ENCODE measurements at places on chromosomes 1 and 21.

DNA sequence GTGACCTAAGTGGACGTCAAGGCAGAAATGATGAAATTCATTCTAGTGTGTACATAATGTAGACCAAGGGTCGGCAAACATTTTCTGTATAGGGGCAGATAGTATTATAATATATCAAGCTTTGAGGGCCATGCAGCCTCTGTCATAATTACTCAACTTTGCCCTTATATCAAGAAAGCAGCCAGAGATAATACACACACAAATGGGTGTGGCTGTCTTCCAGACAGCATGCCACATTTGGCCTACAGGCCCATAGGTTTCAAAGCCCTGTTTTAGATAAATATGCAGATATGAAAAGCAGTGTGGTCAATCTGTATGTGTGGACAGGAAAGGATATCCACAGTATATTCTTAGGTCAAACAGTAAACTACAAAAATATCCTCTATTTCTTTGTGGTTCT is 320.1 kb upstream of the FMN2 start:
- no peak for DNase-seq

DNA sequence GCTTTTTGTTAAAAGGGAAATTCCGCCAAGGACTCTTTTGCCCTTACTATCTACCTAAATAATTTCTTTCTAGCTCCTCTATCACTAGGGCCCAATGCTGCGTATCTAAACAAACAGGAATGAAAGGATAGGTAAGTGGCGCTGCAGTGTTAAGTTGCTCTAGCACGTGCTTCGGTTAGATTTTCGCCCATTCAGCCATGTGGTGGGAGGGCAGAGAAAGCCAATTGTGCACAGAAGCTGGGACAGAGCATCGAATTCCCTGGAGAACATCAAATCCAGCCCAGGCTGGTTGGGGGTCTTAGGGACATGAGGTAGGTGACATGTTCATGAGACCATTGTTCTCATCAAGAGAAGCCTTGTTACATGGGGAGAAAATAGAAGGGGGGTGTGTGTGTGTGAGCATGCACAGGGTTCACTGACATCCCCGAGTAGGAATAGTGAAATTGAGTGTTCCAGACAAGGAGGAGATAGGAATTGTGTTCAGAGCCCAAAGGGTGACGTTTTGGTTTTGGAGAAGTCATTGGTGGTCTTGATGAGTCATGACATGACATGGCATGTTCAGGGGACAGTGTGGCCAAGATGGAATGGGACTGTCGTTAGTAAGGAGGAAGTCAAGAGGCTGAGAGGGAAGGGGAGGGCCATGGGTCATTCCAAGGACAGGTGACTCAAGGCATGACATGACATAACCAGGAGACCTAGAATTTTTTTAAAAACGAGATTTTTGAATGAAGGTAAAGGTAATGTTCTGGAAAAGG is 107.1 kb downstream of the TLR5 start:
- no peak for DNase-seq

- DNase-seq = no peak
Observed at GRCh38 chr1:38013227-38013622, 691 bp downstream of the UTP11 start.

DNA sequence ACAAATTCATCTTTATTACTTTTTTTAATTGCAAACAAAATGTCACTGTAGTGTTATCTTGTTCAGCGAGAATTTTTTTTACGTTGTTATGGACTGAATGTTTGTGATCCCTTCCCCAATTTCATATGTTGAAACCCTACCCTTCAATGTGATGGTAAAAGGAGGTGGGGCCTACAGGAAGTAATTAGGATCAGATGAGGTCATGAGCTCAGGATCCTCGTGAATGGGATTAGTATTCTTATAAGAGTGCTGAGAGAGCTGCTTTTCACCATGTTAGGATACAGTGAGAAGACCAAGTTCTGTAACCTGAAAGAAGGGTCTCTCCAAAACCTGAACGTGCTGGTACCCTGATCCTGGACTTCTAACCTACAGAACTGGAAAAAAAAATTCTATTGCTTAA is 646.0 kb upstream of the TMPRSS15 start:
- DNase-seq = no peak

GRCh38 chr1:41109310-41110197 is 88.0 kb upstream of the SLFNL1 start:
- peak; percentile 89 for DNase-seq

DNA sequence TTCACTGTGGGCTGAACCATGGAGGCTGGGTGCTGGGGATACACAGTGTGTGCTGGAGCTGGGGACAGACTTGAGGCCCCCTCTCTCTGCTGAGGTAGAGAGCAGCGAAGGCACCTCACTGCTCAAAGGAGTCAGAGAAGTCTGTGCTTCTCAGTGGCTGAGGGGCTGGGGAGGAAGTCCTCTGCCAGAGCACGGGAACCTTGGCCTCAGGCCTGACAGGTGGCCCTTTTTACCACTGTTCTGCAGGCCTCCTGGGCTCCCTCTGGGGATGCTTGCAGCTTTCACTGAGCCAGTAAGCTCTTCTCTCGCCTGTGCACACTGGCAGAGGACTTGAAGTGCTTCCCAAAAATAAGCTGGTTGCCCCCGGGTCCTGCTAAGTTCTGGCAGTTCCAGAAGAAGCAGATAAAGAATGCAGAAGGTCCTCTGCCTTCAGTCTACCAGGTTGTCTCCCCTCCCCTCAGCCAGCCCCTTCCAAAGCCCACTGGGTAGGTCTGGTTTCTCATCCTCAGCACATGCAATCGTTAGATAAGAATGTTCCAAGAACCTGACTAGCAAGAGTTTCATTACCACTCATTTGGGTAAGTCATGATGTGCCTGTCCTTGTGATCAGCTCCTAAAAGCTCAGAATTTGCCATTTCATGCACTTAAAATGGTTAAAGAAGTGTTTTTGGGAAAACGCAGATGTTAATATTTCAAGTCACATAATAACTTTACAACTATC is 53.9 kb downstream of the TENT5C start:
- DNase-seq = no peak

All from lung microvascular endothelial cell (primary cell).